Naive thymus-derived CD8-positive, alpha-beta T cell (primary cell): ENCODE measurements at places on chromosomes 13 and 19. TPM values are rescaled to one million over a fixed set of nuclear protein-coding genes. Genes with fewer than 3 reads are reported as not detected.

- H3K4me3 ChIP-seq: peak overlapping the region; percentile 93
- peaks cover 68% of the 10 kb centered on the region for H3K4me1 ChIP-seq
- DNase-seq: peak; percentile 97
- H3K27ac ChIP-seq: peak overlapping the region; percentile 98
Observed at GRCh38 chr19:44752816-44753625, 4.5 kb downstream of the BCL3 start.

DNA sequence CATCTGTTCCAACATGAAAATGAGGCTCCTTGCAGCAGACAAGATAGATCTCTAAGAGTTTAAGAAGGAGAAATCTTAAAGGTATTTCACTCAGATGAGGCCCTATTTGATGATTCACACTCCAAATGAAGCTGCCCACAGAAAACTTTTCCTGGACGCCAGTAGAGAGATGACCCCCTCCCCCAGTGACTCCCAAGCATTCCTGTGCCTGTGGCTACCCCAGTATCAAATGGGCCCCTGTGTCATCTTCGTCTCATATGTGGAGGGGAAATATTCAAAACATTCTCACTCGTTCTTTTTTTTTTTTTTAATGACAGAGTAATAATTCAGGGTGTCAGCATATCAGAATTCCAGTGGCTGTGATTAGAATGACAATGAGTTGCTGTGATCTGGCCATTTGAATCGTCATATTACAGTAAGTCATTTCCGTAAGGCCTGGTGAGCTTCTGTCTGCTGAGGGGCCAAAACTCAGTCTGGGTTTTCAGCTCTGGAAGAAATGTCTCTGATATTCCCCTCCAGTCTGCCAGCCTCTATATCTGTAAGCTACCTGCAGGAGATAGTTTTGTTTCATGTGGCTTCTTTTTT, 194.7 kb downstream of the URI1 start:
- H3K27ac ChIP-seq: no peak overlapping the region
- no peaks in the 10 kb centered on the region for H3K4me1 ChIP-seq
- peaks cover 13% of the 10 kb centered on the region for H3K27me3 ChIP-seq

STXBP2 gene
- polyA plus RNA-seq: 54.9 TPM

DNA sequence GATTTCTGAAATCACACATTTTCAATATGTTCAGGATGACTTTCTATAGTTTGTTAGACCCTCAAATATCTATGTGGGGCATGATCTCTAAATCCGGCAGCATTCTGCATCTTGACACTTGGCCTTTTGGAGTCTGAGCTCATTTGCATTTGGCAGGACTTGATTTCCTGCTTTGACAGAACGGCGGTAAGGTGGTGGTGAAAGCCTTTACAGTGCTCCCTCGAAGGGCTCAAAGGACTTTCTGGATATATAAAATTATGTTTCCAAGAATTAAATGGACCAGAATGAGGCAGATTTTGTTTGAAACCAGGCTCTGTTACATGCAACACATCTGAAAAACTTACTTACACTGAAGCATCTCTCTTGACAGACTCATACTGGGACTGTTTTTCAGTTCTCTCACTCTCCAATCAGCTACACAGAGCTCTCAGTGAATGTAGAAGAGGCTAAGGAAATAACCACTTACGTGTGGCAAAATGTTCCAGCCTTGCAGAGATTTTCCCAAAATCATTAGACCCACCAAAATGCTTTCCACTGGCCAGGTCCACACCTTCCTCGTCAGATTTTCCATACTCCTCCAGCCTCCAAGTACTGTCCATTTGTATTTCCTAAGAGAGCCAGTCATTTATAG, 207.2 kb downstream of the SPRY2 start:
- no peak overlapping the region for H3K4me3 ChIP-seq
- no peak for DNase-seq
- H3K27me3 ChIP-seq: peaks cover 8% of the 10 kb centered on the region
- no peaks in the 10 kb centered on the region for H3K4me1 ChIP-seq

CACNG8 gene
- not detected for polyA plus RNA-seq

GRCh38 chr13:37029617-37030016, 29.0 kb downstream of the EXOSC8 start:
- no peaks in the 10 kb centered on the region for H3K27me3 ChIP-seq
- no peak overlapping the region for H3K27ac ChIP-seq
- no peak overlapping the region for H3K4me3 ChIP-seq
- no peaks in the 10 kb centered on the region for H3K4me1 ChIP-seq

CYP2F1 gene
- polyA plus RNA-seq: not detected

- peaks cover 58% of the 10 kb centered on the region for H3K4me1 ChIP-seq
- H3K27ac ChIP-seq: peak overlapping the region; percentile 98
- H3K36me3 ChIP-seq: no peaks in the 10 kb centered on the region
- peak; percentile 70 for DNase-seq
Observed at GRCh38 chr19:12669270-12670158, 2.9 kb downstream of the WDR83 start.
